ENCODE measurements at places on chromosomes 2 and 18.

DNA sequence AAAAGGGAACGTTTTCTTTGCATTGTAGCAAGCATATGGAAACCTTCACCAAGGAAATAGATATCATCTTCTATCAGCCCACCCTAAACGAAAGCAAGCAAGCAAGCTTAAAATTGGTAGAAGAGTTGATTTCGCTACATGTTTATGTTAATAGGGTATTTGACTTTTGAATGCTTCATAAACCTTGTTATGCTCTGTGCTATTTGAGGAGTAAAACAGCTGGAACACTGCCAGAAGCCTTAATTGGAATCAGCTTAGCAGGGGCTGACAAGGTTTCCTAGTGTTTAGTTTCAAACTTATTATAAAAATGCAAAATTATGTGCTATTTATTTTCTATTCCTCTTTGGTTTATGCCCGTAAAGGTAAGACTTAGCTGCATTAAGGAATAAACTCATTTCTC lies 70.6 kb upstream of the LINC00305 start:
- no peak for DNase-seq

GRCh38 chr2:128774320-128775216 lies 455.9 kb upstream of the HS6ST1 start:
- DNase-seq = no peak

- DNase-seq = no peak
Observed at GRCh38 chr2:72413716-72414115, 266.1 kb upstream of the CYP26B1 start.

GRCh38 chr18:13725566-13726231 lies 659 bp downstream of the FAM210A start:
- DNase-seq = no peak

- DNase-seq = no peak
Observed at GRCh38 chr2:1060987-1061386, 110.3 kb downstream of the SNTG2 start.

DNA sequence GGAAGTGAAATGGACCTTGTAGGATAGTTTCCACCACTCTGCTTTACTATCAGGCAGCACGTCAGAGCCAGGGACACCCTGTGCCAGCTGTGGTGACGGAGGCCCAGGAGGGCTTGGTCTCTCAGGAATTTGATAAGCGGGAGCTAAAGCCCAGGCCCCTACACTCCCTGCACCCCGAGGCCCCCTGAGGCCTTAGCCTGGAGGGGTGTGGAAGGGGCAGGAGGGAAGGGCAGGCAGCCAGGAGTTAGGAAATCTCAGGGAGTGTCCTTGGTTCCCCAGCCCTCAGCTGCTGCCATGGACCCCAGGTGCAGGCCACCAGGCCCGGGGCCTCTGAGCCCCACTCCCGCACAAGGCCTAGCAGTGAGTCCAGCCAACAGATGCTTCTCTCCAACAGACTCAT lies 38.2 kb downstream of the PDIA6 start:
- DNase-seq = no peak

GRCh38 chr2:3641841-3642421 lies 16.1 kb upstream of the ALLC start:
- no peak for DNase-seq

- no peak for DNase-seq
Observed at GRCh38 chr2:119645173-119645855, 33.7 kb upstream of the TMEM177 start.

DNA sequence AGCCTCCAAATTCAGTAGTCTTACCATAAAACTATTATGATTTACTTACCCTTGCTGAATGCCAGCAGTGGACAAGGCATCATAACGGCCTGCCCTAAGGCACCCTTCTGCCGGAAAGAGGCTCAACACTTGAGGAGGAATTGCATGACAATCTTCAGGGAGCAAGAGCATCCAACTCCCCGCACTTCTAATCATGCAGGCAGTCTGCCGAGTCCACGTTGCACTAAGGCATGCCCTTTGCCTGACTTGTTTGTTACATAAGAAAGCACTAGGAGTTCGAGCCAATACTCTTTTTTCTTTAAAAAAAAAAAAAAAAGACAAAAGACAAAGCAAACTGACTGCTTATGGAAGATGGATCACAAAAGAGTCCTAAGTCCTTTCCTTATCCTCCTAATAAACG lies 17.9 kb upstream of the SPTBN1 start:
- no peak for DNase-seq

DNA sequence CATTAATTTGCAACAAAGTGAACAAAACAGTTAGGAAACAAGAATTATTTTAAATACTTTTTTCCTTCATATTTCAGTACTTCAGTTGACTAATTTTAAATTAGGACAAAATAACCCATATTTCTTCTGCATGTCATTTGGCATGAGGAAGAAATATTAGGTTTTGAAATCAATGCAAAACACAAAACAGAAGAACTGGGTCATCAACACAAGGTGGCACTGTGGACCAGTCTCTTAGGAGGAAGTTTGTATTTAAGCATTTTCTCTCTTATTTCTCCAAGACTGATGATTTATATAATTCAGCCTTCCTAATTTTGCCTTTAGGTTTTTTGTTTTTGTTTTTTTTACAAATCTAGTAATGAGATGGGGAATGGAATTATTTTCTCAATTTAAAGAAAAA lies 352.8 kb upstream of the KCNH7 start:
- DNase-seq = no peak

DNA sequence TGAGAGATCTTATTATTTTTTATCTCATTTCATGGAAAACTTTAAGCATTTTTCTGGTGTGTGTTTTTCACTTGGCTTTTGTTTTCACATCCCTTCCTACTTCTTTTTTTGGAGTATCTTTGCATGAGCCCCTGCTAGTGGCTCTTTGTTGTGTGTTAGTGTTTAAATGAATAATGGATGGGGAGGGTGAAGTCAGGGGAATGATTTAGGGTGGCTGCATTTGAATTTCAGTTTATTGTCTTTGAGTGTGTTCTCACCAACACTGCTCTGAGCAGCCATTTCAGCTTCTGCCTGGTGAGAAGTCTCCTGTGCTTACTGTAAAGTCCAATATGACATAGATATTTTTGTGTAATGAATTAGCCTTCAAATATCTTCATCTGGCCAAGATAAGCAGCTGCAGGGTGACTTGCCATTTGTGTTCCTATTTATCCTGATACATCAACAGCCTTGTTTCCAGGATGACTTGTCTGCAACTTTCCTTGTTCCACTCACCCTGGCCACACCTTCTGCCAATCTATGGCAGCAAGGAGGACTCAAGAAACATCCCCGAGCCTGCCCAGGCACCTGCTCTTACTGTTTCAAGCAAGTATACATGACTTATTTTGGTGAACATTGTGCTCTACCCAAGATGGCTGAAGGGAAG lies 182.6 kb downstream of the PDE11A start:
- DNase-seq = no peak

DNA sequence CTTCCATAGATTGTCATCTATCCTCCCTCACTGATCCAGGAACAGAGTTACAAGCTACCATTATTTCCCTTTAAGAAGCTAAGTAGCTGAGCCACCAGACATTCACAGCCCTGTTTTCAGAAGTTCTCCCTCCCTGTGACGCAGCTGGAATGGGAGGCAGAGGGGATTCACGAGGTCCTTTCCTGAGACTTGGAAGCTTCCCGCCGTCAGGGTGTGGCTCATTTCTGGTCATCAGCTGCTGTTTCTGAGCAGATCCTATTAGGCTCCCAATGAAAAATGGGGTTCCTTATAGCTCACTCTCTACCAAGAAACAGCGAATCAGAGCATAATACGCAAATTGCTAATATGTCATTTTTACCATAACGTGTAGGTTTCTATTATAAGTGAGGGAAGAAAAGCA lies 559.3 kb upstream of the ID2 start:
- DNase-seq = no peak

GRCh38 chr18:45207328-45207727 lies 407.9 kb upstream of the SLC14A2 start:
- no peak for DNase-seq

GRCh38 chr18:9594823-9595596 lies 19.3 kb downstream of the PPP4R1 start:
- no peak for DNase-seq

GRCh38 chr2:28619213-28620196 lies 123.6 kb downstream of the PLB1 start:
- no peak for DNase-seq

DNA sequence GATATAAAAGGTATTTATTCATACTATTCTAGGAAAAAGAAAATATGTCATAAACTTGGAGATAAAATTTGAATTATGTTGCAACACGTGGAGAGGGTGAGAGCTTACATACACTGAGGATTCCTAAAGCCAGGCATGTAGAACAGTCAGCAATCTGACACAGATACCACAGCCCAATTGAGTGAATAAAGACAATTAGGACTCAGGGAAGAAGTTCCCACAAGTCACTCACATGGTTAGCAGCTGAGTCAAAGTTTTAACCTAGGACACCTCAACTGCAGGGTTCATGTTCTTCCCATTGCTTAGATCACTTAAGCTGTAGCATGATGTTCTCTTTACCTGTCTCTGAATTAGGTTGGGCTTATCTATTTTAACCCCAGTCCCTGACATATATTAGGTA lies 189.5 kb downstream of the CMPK2 start:
- DNase-seq = no peak

GRCh38 chr2:88933980-88934379 lies 242.5 kb downstream of the RPIA start:
- DNase-seq = no peak

DNA sequence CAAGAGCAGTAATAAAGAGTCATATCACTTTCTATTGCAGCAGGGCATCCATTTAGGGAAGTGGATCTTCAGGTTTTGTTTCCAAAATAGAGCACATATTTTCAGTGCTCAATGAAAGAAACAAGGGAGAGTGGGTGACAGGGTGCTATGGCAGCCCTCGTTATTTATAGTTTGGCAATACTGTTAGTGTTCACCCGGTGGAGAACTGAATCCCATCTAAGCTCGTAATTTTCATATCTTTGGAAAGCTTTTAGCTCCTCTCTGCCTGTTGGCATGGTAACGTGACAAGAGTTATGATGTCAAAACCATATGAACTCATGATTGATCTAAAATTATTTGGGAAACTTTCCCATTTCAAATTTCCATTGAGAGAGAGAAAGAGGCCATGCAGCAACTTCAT lies 331.9 kb downstream of the LRRTM1 start:
- no peak for DNase-seq

- no peak for DNase-seq
Observed at GRCh38 chr18:48039769-48040215, 109.3 kb upstream of the SMAD2 start.

DNA sequence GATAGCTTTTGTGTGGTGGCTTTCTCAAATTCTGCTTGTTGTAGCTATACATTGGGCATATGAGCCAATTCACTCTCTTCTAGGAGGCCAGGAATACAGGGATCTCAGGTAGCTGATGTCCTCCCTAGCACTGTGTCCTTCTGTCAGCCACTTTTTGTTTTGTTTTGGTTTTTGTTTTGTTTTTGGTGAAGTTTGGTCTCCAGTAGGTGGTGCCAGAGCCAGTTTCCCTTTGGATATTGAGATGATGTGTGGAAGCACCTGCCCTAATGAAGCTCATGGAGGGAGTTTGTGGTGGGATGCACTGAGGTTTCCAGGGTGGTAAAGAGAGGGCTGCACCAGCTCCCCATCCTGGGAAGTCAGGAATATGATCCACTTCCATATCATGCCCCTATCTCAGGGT lies 100.5 kb upstream of the VWC2L start:
- DNase-seq = no peak

DNA sequence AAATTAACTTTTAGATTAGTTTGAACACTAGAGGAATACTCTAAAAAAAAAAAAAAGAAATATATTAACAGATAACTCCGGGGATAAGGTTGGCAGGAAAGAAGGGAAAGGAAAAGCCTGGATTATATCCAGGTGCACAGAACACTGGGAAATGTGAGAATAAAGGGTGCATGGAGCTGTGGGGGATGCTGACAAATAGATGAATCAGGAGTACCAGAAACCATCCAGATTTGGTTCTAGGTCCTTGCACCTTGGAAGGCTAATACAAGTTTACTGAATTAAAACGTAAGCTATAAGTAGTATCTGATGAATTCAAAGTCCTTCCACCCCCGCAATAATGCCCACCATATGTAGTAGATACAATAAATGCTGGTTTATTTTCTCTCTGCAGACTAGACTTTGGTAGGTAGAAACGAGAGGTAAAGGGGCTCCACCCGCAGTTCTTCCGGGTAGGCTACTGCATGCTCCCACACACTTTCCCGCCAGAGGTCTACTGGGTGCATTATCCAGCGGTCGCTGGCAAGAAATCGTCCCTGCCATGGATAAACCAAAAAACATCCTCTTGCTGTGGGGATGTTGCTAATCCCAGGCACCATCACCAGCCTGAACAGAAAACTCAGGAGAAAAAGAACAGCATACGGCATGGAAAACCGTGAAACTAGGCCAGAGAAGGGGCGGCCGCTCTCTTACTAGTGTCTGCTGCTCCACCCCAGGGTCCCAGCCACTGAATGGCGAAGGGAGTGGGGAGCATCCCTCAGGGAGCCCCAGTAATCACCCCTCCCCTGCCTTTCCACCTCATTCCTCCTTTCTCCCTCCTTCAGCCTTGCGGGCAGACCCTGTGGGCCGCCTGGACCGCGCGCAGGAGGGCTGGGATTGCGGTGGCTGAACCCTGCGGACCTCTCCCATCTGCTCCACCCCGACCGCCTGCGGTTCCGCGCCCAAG lies 1.5 kb downstream of the CNRIP1 start:
- DNase-seq = no peak

- no peak for DNase-seq
Observed at GRCh38 chr2:63736354-63736753, 105.3 kb upstream of the UGP2 start.

- DNase-seq = no peak
Observed at GRCh38 chr2:75698918-75699317, 11.8 kb downstream of the GCFC2 start.

- no peak for DNase-seq
Observed at GRCh38 chr18:23137788-23138216, 2.5 kb downstream of the CABLES1 start.

- no peak for DNase-seq
Observed at GRCh38 chr2:223582001-223582400, 20.2 kb downstream of the SCG2 start.

- no peak for DNase-seq
Observed at GRCh38 chr2:4869154-4869553, 823.0 kb upstream of the SOX11 start.

- no peak for DNase-seq
Observed at GRCh38 chr2:156399224-156399949, 36.8 kb upstream of the GPD2 start.

DNA sequence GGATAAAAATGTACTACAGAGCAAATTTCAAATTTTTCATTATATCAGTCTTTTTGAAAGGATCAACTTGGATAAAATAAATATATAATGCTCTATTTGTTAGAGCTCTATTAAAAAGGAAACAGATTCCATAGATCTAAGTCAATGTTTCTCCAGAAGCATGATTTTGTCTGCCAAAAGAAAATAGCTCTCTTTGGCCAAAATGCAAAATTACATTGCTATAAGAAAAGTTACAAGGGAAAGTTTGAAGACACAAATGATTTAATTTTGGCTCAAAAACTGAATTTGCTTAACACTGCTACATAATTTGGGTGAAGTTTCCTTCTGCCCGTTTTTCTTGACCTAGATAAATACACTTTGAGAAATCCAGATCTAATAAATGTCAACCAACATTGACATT lies 15.7 kb downstream of the C2orf69 start:
- no peak for DNase-seq

Measured in activated CD4-positive, alpha-beta T cell treated with anti-CD3 and anti-CD28 coated beads for 48 hours (primary cell).